Hematopoietic multipotent progenitor cell treated with erythropoietin and hydrocortisone succinate and interleukin-3 and kit ligand, for 8 days (in vitro differentiated cells): ENCODE measurements at places on chromosomes 4 and X.

DNA sequence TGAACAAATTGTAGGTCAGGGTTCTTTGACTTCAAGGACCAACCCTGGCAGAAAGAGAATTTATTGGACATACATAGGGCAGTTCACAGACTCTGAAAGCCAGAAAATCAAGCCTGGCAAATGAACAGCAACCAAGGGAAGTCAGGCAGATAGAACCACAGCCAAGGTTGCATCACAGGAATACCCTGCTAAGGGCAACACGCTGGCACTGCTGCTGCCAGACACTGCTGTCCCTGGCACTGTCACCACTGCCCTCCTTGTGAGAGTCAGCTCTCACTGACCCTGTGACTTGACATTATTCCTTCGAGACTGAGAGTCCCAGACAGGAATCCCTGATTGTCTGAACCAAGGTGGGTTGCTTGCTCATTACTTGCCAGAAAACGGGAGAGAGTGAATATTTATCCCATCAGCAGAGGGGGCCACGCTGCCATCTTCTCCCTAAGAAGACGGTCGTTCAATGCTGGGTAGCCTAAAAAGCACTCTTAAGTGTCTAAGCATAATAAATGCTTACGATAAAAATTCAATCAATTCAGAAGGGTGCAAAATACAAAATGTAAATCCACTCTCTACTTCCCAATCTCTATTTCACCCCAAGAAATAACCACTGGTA, 23.2 kb upstream of the PTTG2 start:
- no peak for DNase-seq

DNA sequence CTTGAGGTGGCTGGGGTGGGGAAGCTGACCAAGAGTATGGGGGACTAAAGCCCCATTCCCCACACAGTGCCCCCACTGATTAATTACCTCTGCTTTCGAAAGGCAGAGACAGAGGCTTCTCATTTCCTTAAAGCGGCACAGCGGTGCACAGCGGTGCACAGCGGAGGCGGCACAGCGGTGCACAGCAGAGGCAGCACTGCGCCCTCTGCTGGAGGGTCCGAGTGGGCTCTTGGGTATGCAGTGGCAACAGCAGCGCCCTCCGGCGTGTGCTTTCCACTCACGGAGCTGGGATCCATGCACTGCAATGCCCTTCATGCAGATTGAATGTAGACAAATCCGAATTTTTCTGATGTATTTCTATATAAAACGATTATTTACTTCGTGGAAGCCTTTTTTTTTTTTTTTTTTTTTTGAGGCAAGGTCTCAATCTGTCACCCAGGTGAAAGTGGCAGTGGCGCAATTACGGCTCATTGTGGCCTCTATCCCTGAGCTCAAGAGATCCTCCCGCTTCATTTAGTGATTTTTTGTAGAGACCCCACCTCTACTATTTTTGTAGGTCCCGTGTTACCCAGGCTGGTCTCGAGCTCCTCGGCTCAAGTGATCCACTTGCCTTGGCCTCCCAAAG, 19.7 kb upstream of the PRPS2 start:
- DNase-seq, result peak; percentile 68

DNA sequence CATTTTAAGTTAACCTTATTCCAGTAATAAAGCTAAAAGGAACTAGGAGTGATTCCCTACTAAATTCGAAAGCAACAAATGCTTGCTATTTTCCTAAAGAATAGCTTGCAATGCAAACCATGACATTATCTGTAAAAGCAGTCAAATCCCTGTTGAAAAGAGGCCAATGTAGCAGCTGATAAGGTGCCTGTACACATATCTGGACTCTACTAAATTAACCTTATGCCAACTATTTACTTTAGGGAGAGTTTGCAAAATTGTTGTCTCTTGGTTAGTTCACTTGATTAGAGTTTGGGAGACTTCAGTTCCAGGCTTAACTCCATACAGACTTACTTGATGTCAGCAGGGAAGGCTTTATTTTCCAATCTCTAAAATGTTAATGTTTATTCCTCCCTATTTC, 6.0 kb downstream of the IL13RA2 start:
- no peak for DNase-seq

DNA sequence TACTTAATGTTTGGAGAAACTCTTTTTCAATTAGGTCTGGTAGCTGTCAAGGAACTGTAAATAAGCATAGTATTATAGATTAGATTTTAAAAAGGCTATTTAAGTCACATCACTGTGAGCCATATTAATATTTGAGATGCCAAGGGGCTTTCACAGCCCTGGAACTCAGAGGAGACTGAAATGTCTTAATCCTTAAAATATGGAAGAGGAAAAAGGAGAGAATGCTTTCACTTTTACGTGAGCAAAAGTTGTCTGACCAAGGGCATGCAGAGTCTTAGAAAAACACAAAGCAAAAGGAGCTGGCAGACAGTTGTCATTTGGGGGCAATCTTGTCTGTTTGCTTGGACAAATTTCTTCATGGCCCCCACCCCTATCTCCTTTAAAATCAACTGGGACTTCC, 253.2 kb upstream of the IGFBP7 start:
- DNase-seq, result no peak

DNA sequence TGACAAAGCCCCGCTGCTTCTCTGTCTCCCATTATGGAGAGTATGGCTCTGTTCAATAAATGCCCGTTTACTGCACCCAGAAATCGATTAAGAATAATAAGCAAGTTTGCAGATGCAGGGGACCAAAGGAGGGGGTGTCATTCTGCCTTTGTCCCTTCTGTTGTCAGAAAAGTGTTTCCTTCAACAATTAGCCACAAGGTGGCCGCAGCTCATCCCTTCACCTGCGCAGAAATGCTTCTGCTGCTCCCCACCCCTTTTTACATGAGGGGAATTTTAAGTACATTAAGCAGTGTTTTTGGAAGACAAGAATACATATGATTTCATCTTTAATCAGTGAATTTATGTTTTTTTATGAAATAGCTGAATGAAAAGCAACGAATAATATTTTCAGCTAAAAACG, 175.6 kb upstream of the ARX start:
- no peak for DNase-seq

DNA sequence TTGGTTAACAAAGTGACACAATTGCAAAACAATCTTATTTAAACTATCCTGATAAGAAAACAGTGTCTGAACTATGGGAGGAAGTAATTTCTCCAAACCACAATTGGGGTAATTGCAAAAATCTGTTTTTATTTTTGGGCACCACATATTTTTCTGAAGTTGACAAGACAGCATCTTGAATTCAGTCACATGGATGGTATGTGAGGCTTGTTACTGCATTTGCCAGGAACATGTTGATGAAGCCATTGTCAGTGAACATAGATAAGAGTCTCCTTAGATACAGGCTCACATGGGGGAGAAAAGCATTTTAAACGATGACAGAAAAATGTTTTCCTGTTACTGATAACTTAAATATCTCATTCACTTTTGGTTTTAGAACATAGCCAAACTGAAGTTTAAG, 5.5 kb upstream of the USP53 start:
- peak; percentile 6 for DNase-seq

DNA sequence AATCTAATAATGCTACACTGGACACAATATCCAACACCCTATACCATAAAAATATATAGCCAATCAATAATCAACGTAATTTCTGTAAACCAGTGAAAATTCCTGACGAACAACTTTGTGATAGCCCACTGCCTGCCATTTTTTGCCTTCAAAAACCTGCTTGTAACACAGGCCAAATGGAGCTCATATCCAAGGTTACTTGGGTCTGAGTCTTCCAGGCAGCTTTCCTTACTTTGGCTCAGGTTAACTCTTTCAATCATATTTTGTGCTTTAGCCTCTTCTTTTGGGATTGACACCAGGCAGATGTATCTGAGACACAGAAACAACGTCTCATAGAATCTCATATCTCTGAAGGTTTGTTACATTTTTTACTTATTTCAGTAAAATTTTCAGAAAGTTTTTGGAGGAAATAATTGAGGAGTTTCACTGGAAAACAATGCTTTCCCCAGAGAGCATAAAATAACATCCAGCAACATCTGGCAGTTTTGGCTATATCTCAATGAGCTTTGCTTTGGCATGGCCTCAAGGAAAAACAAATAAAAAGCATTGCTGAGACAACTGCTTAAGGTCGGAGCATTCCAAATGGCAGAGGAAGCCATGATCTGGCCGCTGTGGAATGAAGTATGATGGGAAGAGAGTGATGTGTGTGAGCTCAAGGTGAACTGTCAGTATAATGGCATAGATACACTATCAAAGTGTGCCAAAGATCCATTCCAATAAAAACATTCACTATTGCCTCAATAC, 162.9 kb upstream of the SPIN4 start:
- no peak for DNase-seq

GRCh38 chr4:125693228-125693627, 378.5 kb downstream of the FAT4 start:
- no peak for DNase-seq

DNA sequence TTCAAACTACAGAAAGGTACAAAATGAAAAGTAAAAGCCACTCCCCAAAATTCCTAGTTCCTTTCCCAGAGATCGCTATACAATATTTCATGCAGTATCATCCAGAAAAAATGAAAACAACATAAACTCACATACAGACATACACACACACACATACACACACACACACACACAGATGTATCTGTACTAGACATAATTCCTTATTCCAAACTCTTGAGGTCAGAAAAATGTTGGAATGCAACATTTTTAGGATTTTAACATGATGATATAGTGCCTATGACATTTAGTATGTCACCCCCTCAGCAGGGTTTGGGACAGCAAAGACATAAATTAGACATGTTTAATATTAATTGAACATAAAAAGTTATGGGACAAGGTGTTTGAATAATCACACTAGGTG, 73.4 kb upstream of the LHFPL1 start:
- DNase-seq, result no peak

DNA sequence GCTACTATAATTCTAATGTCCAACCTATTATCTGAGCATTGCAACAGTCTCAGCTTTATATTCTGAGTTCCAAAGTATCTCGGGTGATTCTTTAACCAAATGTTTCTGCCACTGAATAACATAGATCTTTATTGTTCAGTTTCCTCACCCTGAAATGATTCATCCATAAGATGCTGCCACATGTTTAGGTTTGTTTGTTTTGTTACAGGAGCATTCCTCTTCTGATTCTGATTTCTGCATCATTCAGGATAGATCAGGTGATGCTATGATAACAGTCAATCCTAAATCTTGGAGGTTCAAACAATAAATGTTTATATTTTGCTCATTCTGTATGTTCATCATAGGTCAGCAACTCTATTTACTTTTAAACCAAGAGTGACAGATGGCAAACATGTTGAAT, 927.6 kb downstream of the PCDH7 start:
- no peak for DNase-seq

GRCh38 chrX:150034788-150035187, 96.5 kb upstream of the EOLA2 start:
- DNase-seq, result no peak

DNA sequence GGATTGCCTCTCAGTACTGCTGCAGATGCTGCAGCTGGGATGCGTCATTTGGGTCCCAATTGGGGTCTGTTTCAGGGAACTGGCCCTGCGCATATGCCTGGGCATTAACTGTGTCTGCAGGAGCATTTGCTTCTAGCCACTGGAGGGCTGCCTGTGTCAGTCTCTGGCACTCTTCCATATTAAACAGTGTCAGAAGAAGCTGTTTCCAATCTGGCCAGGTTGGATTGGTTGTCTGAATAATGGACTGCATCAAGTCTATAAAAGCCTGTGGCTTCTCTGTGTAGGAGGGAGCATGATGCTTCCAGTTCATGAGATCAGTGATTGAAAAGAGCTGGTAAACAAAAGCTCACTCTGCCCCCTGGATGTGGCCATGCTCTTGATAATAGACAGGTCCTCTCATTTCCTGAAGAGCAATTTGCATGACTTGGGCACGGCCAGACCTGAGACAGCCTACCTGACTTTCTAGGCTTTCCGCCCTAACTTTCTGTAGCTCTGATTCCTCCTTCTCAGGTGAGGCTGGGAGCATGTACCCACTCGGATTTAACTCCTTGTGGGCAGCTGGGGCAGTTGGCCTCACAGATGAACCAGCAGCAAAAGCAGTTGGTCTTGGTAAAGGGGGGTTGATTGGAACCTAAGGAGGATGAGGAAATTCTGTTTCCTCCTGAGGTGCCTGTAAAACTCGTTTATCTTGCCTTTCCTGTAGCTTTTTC, 29.2 kb downstream of the SULT1E1 start:
- peak; percentile 38 for DNase-seq

DNA sequence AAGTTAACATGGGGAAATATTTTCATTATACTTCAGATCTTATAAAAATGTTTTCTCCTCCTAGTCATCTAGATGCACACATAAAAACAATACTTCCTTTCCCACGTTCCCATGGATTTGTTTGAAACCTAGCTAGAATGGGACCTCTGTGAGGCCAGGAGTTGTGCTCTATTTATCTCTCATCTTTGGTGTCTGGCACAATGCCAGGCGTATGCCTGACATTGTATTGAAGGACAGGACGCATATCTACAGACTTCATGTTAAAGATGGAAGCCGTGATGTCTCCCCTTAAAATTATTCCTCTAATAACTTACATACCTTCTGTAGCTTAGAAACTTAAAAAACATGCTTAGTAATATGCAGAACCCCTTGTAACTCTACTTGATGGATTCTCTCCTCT, 394.5 kb upstream of the FAT1 start:
- DNase-seq, result no peak

- no peak for DNase-seq
Measured at GRCh38 chr4:174429701-174430410, 92.4 kb downstream of the HPGD start.

- no peak for DNase-seq
Measured at GRCh38 chr4:131013226-131013625, 1917.3 kb downstream of the C4orf33 start.

DNA sequence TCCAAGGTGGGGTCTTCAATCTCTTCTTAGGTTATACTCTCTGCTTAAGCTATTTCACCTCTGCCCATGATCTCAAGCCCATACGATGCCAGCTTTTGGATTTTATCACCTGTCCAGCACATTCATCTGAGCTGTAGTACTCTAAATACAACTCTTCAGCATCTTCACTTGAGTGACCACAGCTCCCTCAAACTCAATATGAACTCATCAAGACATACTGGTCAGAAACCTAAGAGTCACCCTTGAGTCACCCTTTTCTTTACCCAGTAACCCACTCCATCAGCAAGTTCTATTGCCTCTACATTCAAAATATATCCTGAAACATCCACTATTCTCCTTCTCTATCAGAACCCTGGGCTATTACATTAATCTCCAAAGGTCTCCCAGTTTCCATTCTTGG, 69.4 kb downstream of the DCHS2 start:
- no peak for DNase-seq

- DNase-seq, result no peak
Measured at GRCh38 chr4:99166544-99166943, 22.4 kb upstream of the ADH4 start.
